Esophagus mucosa (tissue), 1 donor: ENCODE measurements at places on chromosomes 2 and 18. TPM values are rescaled to one million over a fixed set of nuclear protein-coding genes. Genes with fewer than 3 reads are reported as not detected.

DNA sequence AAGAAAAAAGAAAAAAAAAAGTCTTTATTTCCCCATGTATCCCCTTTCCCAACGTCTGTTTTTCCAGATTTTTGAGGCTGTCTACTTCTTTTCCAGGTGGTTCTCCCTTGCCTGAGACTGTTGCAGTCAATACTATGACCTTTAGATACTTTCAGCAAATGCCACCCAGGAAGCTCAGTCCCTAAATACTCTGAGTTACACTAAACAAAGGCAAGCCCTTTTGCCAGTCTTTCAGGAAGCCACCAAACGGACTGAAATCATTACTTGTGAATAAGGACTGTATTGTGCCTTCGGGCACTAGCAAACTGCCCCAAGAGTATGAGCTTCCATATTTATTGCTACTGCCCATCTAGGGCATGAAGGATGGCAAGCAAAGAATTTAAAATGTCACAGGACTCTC lies 621.3 kb downstream of the SUCLG1 start:
- ATAC-seq: no peak

GRCh38 chr2:29047083-29047845 lies 27.1 kb downstream of the PCARE start:
- ATAC-seq: no peak

Gene TMEM131
- 33.8 TPM for total RNA-seq

GRCh38 chr2:42117923-42118753 lies 51.0 kb upstream of the EML4 start:
- peak; percentile 95 for ATAC-seq

Gene GCG
- not detected for total RNA-seq

DNA sequence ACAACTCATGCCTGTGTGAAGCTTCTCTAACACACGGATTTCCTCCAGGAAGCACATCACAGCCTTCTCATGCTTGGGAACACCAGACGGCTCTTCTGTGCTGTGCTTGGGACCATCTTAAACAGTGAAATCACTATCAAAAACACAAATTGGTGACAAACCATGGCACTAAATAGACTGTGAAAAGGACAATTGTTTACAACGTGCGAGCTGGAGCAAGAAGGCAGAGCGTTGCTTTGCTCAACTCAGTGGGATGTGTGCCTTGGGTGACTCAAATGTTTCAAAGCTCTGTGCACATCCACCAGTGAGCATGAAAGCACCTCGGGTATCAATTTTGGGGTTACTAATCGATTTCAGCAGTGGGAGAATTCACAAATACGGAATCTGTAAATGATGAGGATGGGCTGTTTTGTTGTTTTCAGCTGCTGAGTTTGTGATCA lies 182.4 kb upstream of the ARL4C start:
- ATAC-seq: no peak

- peak; percentile 6 for ATAC-seq
Observed at GRCh38 chr2:119760237-119760955, 674 bp downstream of the PTPN4 start.

- no peak for ATAC-seq
Observed at GRCh38 chr2:46015671-46016070, 281.5 kb upstream of the EPAS1 start.

DNA sequence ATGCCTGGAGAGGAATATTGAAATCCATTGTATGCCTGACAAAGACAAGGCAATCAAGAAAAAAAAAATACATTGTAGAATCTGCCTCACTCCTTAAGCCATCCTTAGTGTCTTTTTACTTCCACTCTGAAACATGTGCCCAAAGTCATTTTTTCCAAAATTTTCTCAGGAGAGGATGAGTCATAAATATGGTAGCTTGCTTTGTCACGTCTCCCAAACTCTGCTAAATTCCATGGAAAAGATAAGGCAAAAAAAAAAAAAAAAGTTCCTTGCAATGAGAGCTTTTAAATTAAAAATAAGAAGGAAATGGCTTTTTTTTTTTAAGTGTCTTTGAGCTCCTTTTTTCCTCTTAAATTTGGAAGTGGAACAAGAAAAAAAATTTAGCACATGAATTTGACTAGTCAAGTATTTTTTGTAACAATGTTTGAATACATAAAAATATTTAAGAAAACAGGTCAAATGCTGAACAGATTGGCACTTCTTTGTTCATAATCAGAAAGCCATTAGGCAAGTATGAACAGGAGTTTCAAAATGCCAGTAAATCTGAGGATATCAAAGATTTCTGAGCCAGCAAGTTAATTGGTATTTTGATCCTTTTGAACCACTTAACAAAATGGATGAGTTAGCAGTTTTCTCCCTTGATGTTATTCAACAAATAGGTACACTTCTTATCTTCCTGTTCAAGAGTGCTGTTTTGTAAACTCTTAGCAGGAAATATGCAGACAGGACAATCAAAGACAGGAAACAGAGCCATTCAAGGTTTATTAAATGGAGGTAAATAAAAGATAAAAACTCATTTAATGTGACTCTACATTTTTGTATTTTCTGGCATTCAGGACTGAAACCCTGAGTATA lies 247.3 kb upstream of the SP5 start:
- ATAC-seq: no peak

Gene DNAJC5G
- not detected for total RNA-seq

DNA sequence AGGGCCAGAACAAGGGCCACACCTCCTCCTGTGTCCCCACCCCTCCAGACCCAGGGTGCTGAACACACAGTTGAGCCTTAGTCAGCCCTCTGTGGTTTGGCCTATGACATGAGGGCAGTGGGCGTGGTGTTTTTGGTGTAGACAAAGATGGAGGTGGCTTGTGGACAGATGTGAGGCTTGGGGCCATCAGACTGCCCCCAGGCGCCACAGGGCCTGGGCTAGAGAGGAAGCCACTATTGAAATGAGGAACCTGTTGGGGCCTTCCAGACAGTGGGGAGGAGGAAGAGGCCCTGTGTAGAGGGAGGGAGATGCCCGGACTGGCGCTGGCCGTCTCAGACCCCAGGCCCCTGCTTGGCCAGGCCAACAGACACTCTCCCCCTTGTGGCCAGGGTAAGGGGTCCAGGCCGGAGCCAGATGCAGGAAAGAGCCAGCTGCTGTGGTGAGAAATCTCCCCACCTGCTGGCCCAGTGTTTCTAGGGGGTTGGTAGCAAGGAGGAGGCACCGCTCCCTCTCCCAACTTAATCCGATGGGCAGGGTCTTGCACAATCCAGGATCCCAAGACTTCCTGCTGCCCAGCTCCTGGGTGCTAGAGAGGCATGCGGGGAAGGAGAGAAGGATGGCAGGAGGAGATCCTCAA lies 53.8 kb downstream of the SMAD7 start:
- ATAC-seq: peak; percentile 44

Gene REG1A
- total RNA-seq: not detected

Gene ANO7
- 0.12 TPM for total RNA-seq

DNA sequence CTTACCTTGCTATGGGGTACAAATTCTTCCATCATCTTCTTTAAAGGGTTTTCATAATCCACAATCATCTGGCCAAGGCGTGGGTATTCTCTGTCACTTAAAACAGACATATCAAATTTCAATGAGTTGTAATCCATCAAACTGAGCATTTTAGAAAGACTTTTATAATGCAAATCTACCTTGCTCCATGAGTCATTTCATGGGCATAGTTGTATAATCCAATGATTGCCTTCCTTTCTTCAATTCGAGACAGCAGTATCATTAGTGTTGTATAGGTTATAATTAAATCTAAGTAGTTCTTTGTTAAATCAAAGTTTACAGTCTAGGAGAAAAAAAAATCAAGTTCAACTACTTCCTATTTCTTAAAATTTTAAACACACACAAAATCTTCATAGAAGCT lies 36.3 kb downstream of the NCKAP1 start:
- peak; percentile 35 for ATAC-seq

- no peak for ATAC-seq
Observed at GRCh38 chr2:237479747-237480146, 7.3 kb upstream of the MLPH start.

Gene RBBP8
- 46.2 TPM for total RNA-seq

Gene MPPE1
- 25.7 TPM for total RNA-seq

DNA sequence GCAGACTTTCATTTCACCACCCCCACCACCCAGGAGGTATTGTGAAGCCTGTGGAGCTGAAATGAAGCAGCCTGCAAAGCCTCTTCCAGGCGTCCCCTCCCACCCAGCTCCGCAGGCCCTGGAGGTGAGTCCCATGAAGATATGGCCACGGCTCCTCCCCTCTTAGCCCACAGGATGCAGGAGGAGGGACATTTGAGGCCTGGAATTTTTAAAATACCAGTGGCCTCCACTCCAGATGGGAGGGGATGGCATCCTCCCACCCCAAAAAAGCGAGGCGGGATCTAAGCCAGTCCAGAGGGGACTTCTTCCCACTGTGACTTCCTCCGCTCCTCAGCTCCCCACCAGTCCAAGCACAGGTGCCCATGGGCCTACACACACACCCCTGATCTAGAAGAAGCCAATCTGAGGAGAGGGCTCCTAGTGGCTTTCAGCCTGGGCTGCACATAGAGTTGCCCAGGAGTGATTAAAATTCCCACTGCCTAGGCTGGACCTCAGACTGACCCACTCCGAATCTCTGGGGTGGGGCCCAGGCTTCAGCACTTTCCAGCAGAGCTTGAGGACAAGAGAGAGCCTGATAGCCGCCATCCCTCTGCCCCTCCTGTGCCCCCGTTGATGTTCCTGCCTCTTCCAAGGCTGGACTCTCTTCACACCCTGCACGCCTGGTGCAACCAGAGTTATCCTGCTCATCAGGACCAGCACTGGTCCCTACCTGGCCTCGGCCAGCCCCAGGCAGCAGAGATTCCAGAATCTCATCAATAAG lies 206.9 kb downstream of the TNS1 start:
- no peak for ATAC-seq

DNA sequence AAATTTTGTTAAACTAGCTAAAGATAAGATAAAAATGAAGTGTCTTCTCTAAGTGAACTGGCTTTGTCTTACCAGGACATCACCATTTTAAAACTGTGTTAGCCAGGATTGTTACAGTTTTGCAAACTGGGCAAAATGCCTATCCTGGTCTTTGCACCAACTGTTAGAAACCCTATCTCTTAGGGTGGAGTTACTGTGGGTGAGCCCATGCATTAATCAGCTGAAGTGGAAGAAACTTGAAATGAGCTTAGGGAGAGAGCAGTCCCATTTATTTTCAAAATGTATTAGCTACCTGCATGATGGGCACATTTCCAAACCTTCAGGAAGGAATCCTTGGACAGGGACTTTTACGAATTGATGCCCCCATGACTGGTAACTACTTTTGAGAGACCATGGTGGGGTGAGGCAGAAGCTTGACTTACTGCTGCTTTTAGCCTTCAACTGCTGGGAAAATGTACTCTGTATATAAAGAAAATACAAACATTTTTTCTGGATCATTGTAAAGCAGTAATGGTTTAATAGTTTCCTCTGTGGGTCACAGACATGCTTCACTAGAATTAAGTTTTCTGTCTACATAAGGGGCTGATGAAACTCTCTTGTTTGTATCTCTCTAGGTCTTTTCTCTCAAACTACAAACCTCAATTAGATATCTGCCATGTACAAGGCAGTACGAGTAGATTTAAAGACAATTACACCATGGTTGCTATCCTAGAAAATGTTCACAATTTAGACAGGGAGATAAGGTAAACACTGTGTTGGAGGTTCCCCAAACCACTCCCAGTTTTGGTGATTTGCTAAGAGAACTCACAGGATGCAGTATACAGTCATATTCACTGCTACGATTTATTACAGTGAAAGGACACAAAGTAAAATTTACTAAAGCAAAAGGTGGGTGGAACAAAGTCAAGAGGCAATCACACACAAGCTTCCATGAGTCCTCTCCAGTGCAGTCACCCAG lies 321.4 kb upstream of the MMADHC start:
- ATAC-seq: no peak
